NCI-H187 (cell line): ENCODE measurements at places on chromosomes 2 and 18.

DNA sequence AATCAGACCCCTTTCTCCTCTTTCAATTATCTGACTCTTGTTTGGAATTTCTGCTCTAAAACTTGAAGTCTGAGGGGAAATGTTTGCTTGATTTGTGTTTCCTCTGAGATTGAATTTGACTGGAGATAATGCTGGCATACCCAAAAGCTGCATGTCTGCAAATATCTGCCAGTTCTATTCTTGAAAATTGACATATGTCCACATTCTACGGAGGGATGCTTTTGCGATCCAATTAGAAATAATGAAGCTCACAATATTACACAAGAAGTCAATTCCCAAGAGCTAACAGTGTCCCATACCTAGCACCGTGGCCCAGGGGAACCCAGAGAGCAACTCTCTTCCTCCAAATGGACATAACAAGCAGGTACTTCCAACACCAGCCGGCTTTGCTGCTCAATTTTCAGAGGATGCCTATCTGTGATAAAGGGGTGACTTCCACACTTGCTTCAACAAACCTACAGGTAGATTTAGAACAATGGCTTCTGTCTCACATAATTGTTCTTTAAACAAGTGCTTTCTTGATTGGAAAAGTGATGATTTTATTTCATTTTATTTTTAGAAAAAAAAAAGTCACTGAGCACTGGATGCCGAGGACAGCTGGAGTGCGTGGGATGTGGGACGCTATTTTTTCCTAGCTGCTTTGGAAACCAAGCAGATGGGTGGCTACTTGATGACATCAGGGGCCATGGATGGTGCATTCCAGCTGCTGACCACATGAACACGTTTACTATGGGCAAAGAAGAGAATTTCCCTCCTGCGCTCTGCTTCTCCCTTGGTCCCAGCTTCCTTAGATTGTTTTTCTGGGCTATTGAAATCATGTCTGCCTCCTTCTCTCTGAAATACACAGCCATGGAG lies 488.9 kb downstream of the RNF144A start:
- DNase-seq = no peak

DNA sequence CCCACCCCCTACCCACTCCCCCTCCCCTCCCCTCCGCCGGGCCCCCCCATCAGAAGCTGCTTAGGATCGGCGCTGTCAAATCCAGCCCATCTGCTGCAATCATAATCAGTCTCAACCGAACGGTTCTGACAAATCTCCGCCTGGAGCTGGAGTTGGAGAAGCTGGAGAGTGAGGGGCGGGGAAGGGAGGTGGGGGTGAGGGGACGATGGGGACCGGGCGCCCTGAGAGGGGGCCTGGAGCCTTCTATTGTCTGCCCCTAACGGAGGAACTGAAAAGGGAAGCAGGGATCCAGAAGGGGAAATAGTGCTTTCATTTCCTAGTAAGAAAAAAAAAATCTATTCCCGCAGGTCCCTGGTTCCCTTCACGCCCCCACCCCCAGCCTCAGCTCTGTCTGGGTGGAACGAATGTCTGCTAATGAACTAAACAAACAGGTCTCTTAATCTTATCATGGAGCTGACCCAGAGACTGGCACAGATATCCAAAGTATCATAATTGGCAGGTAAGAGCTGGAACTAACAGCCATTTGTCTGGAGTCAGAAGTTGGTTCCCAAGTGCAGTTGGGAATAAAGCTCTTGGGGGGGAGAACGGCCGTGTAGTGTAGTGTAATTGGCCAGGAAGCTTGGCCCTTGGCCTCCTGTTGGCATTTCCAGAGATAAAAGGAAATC lies 301.2 kb downstream of the NCKAP5 start:
- no peak for DNase-seq

- DNase-seq = no peak
Measured at GRCh38 chr2:182447863-182448262, 21.0 kb upstream of the PDE1A start.

GRCh38 chr2:95329891-95330793 lies 33.0 kb downstream of the KCNIP3 start:
- no peak for DNase-seq

DNA sequence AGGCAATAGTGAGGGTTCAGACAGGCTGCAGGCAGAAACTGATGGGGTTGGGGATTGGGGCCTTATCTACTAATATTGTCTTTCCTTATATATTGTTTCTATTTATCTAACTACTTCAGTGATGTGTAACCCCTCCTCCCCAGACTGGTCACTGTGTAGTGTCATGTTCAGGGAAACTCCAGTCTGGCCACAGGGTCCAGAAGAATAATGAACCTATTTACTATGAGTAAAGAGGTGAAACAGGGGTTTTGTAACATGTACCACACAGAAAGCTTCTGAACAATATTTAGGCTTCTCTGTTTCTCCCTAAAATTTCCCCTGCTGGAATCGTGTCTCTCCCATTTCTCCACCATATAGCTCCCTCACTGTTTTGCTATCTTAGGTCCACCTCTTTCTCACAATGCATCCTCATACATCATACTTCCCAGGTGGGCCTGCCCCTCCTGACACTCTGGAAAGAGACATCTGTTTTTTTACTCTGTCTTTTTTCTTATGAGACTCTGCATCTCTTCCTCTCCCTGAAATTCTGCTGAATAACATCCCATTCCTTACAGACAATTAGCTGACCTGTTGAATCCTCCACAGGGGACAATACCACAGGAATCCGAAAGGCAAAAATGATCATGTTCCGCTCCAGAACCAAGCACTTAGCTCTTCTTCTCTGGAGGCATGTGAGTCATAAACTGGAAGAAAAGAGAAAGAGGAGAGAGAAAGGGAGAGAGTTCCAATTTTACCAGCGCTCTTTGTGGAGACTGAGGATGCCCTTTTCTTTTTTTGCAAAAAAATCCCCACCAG lies 154.8 kb downstream of the ZEB2 start:
- DNase-seq = no peak

DNA sequence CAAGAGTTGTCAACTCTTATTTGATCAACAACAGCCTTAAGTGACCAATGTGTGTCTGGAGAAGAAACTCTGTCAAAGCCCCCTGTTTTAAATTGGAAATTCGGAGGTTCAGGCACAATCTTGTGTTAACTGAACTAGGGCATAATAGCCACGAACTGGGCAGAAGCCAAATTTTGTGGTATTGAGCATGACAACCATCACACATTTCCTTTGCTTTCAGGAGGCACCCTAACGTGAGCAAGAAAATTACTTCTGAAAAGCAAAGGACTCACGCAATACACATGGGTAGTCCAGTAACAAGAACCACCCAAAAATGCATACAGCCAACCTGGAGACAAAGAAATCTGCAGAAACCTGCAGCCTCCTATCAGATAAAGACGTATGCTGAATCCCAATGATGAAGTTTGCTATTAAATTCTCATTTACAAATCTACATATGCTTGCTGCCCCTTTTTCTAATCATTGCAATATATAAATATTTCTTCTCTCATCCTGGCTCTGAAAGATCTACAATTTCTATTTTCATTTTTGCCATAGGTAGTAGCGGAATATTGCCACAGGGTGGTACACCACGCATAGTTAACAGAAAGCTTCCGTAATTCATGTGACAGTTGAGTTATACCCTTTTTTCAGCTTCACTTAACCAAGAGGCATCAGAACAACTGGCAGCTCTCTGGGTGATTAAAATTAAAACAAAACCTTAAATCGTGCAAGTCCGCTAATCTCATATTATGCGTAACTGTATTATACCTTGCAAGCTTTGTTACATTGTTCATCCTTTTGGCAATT lies 495.8 kb downstream of the NRXN1 start:
- DNase-seq = no peak

GRCh38 chr18:8869696-8870095 lies 164.3 kb downstream of the MTCL1 start:
- no peak for DNase-seq

GRCh38 chr18:33101316-33101715 lies 328.5 kb upstream of the KLHL14 start:
- no peak for DNase-seq

DNA sequence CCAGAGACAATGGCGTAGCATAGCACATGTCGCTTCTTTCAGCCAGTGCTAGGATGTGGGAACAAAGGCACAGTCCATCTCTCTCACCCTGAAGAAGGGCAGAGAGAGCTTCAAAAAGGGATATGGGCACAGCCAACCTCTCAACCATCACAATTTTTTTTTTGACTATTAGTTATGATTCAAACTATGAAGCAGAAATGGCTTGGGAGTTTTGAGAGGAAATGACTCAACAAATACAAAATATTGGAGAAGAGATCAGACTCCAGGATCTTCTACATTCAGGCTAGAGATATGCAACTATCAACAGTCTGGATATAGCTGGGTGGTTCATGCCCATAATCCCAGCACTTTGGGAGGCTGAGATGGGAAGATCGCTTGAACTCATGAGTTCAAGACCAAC lies 109.1 kb downstream of the MCFD2 start:
- DNase-seq = no peak

DNA sequence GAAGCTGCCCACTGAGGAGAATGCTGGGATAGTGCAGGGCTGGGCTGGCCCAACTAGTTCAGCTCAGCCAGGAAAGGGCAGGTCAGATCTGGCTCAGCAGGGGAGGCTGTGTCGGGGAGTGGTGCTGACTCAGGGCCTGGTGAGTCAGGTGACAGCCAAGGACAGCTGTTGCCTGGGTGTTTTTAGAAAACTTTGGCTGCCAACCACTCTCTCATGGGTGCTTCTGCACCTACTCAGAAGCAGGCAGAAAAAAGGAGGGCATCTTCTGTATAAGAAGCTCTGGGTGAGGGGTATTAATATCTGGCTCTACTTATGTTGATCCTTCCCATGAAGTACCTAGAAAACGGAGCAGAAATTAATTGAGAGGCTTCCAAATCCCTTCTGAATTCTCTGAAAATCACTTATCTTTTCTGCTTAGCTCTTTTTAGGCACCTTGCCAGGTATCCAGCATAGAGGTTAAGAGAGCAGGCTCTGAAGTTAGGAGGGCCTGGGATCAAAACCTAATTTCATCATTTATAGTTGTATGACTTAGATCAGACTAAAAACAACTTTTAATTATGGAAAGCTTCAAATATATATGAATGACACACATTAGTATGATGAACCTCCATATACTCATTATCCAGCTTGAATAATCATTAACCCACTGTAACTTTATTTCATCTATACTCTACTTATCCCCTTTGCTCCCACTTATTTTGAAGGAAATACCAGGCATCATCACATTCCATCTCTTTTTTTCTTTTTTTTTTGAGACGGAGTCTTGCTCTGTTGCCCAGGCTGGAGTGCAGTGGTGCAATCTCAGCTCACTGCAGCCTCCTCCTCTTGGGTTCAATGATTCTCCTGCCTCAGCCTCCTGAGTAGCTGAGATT lies 15.5 kb upstream of the RAB10 start:
- no peak for DNase-seq

DNA sequence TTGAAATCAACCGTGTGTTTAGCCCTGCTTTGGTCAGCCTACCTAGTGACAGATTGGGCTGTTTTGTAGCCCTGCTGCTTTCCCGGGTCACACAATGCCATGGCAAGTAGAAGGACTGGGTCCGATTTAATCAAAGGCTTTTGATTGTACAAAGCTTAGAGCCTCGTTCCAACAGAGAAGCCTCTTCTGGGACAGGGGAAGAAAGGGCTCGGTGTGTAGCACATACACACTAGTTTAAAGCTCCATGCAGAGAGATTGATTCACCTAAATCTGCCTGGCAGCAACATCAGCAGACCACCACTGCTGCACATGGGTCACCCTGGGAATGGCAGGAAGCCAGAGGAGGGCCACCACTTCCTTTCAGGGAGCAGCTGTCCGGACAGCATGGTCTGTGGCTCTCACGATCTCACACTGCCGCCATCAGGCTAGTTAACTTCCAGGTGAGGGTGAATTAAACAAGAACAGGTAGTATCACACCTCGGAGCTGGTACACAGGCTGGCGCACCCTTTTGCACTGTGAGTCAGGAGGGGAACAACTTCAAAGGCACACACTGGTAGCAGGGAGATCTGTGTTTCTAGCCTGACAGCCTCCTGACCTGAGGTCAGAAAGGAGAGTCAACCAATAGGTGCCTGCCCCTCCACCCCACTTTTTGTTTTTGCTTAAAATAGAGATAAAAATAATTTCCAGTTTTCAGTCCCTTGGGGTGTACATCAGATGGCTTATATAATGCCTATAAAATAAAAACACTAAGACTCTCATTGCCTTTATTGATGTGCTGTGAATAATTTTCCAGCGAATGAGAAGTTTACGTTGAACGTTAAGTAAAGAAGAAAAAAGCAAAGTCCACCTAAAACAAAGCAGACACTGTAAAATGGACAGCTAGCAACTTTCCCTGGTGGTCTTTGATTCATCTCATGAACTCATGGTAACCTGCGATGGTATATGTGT lies 108.5 kb downstream of the CDCA7 start:
- DNase-seq = no peak

- DNase-seq = no peak
Measured at GRCh38 chr18:41993151-41993550, 38.1 kb downstream of the PIK3C3 start.

- DNase-seq = no peak
Measured at GRCh38 chr2:152036611-152037469, 62.0 kb downstream of the CACNB4 start.

GRCh38 chr2:222134654-222135053 lies 164.1 kb downstream of the PAX3 start:
- no peak for DNase-seq

DNA sequence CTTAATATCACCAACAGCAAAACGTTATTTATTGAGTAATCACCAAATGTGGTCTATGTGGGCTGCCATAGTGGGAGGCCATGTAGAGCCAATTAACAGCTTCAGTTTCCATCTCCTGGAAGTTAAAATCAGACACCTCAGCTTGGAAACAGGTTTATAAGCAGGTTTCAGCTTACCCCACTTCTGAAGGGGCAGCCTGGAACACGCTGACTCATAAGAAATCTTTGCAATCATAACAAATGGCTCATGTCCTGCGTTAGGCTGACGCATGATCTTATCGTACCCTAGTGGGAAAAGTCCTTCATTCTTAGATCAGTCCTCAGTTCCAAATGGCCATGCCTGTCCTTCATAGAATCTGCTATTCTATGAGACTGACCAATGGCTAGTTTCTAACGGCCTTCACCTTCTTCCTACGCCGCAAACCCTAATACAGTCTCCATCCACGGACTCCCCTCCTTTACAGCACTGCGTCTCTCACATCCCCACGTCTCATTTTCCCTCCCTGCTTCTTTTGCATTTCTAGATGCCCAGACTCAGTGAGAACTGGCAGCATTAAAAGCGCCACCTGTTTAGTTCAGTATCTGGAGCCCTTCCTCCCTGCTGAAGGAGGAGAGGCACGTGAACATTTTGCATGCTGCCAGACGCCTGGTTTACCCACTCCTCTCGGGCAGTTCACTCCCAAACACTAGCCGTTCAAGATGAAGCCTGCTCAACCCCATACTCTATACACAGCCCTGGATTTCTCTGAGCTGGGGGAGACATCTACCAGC lies 24.2 kb upstream of the BZW1 start:
- DNase-seq = no peak
